ENCODE measurements at places on chromosomes 2 and 18.
A peak's percentile ranks its signal among the peaks of the same experiment; 100 is the strongest.

DNA sequence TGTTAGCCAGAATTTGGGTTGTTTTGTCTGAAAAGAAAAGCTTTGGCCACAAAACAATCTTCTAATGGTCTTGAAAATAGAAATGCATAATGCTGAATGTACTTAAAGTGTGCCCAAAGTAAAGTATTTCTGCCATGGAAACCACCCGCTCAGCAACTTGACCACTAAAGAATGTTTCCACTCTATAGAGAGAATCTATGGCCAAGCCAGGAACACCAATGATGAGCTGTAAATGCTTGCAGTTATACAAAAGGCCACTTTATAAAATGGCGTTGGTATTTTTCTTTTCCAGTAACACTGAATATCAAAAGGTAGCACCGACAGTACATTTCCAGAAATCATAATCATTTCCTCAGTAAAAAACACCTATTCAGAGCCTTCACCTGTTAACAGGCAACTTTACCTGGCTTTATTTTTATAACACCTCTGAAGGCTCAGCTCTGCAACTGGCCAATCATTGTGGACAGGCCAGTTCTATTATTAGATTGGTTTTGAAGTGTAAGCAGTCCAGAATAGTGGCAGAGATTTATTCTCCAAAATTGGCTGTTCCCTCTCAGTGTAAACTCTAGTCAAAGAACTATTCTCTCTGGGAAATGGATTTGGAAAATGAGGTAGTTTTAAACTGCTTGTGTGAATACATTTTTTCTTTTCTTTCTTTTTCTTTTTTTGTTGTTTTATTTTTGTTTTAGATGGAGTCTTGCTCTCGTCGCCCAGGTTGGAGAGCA is 36.1 kb downstream of the SLC40A1 start:
- no peak for DNase-seq

DNA sequence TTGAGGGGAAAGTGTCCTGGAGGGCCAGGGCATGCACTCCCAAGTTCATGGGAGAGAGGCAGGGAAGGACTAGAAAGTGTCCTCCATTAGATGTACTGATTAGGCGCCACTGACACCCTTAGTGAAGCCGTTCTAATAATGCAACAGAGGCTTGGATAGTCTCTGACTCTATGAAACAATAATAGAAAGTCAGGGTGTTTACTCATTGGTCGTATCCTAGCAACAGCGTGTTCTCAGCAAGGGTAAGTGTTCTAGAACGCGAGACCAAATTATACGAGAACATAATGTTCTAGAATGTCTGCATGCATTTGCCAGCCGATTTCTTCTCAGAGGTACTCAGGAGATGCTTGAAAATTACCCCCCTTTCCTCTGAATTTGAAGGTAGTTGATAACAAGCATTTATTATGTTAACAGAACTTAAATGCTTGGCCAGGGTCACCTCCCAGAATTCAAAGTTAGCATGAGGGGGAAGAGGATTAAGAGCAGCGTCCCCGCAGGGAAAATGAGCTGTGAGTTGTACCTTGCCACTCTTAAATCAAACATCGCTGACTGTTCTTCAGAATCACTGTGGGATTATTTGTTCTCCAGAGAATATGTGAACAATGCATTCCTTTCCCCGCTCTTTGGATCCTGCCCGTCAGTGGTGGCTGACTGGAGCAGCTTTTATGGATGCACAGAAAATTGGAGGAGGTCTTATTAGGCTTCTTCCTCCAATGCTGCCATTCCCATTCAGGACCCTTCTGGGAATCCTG is 33.7 kb upstream of the PDIA6 start:
- DNase-seq = no peak

GRCh38 chr18:10562773-10563160 is 36.9 kb downstream of the NAPG start:
- no peak for DNase-seq

DNA sequence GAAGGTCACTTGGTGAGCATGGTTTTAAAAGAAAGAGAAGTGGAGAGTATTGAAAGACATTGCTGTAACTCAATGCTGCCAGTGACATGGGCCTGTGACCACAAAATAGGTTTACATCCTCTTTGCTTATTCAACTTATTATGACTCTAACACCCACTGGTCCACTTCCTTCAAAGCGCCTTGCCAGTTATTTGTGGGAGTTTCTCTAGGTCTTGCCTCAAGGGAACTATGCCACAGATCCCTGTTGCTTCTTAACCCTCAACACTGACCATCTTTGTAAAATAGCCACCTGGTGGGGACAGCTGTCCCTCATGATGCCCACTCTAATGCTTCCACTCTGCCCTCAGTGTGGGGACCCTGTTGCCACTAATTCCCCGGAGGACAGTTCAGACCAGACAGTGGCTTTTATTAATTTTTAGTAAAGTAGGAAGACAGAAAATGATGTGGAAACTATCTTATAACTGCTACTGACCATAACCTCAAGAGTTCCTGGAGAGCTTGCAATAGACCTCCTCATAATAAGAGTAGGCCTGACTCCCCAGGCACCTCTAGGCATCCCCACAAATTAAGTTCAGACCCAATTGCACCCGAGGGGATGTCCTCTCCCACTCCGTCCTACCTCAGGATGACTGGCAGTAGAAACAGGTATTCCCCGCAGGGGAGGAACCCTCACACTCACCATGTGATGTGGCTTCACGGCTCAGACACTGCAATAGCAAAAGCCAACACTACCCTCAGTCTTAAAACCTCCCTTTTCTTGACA is 31.3 kb upstream of the SLC25A52 start:
- peak; percentile 87 for DNase-seq

DNA sequence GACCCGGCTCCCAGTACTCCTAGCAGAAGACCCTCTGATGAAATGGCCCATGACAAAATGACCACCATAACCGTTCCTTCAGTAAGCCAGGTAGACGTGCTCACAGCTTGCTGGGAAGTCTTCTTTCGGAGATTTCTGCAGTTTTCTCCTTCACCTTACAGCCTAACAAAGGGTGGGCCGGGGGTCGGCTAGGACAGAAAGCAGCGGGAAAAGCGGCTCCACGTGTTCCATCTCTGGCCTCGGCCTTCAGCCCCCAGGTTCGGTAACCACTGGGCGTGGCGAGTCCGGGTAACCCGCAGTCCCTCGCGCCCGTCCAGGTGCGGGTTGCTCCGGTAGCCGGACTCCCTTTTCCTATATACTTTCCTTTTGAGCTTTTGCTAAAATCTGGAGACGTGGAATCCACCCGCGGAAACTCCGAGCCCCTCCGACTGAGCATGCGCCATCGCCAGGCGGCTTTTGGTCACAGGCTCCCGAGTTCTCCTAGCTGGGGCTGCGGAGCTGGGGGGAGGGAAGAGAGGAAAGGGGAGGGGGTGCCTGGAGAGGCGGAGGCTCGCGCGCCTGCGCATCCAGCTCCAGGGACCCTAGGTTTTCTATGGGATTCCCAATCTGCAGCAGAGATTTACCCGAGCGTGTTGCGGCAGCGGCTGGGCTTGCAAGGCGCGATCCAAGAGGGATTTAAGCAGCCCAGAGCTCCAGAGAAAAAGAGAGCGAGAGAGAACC is at the start of gene VSNL1:
Gene VSNL1 (plus strand): TSS at position 604 of the 720 bp plus-strand sequence. CDS start 51,379 bp downstream, outside the sequence.
- DNase-seq = peak; percentile 19

GRCh38 chr2:108236676-108237335 is 3.0 kb upstream of the SULT1C3 start:
- DNase-seq = no peak

DNA sequence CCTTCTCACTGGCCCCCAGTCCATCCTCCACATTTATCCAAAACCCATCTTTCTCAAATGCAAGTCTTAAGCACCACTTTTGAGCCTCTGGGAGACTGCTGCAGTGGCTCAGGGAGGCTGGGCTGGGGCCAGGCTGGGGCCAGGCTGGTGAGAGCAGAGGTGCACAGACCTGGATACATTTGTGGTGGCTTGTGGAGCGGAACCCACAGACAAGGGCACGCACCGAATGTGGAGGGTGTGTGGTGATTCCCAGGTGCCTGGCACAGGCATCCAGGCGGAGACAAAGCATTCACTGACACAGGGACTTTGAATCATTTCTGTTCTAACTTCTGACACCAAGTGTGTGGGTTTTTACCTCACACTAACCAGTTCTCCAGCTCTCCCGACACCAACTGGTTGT is 42.2 kb upstream of the MGAT4A start:
- DNase-seq = no peak

- no peak for DNase-seq
Measured at GRCh38 chr2:70932631-70933230, 3.0 kb upstream of the ATP6V1B1 start.

- no peak for DNase-seq
Measured at GRCh38 chr2:170238776-170239175, 60.8 kb downstream of the MYO3B start.

- DNase-seq = no peak
Measured at GRCh38 chr18:34583895-34584294, 126.2 kb upstream of the DTNA start.

DNA sequence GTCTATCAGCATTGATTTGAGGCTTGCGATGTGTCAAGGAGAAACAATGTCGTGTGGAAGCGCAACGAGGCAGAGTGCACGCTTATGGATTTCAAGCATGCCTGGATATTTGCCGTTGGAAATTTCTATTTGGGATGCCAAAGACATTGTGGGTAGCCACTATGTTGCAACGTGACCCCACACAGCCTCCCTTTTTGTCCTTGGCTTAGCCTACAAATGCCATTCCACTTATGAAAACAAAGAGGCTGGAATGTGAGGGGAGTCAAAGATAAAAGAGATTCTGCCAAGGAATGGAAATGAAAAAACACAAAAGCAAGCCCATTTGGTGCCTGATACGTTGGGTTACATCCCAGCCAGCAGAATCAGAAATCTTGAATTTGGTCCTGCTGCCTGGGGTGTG is 721.2 kb downstream of the GALR1 start:
- DNase-seq = no peak

DNA sequence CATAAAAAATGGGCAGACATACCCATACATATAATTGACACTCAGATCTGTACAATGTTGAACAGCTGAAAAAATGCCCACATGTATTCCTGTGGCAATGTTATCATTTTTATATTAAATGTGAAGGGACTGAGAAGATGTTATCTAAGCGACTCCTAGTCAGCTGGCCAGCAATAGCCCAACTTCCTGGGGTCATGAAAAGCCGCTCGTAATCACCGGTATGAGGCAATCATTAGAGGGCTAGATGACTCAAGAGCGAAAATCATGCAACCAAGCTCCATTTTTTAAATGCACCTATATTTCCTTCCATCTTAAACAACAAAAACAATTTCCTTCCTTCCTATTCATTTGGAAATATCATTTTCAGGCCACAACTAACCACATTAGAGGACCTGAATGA is 274.6 kb upstream of the CCDC68 start:
- DNase-seq = peak; percentile 62

DNA sequence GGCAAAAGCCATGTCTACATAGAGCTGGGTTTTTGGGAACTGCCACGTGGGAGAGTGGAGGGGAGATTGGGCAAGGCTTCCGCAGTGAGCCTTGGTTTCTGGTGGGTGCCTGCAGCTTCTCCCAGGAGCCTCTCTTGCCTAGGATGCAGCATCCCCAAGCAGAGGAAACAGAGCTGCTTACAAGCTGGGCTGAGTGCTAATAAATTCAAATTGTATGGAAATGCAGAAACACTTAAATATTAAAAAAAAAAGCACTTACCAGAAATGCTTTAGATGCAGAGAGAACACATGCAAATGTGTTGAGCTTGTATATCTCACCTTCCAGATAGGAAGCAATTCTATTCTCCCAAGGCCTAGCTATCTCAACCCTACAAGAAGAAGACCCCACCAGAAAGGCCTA is 96.0 kb upstream of the ST3GAL5 start:
- DNase-seq = no peak

- no peak for DNase-seq
Measured at GRCh38 chr18:44195394-44196140, 485.1 kb upstream of the SETBP1 start.

DNA sequence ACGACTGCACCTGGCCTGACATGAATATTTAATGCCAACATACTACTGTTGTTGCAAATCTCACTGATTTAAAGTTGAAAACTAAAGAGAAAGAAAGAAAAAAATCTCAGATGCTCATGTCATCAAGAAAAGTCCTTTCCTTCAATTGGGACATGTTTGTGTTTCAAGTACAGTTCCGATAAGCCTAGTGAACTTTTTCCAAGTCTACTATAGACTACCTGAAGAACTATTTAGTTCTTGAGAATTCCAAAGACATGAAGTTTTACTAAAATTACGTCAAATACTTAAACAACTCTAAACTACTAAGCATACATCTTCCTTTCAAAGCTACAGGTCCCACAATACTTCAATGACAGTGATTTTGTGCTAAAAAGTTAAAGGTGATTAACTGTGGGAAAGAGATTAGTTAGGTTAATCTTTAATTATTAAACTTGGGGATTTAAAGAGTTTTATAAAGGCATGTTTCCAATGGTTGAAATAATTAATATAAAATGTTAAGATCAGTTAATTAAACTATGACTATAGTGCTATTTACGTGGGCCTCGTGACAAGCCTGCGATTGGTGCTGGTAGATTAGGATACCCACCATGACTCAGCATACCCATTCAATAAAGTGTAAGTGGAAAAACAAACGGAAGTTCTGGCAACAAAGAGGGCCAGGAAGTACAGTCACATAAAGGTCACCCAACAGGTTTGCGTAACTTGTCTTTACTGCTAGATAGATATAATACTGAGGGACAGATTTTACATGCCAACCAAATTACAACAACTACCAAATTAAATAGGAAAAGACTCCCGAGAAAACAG is 55.5 kb downstream of the SEPTIN10 start:
- DNase-seq = peak; percentile 77

GRCh38 chr2:19955544-19956422 is 34.1 kb downstream of the WDR35 start:
- DNase-seq = peak; percentile 81

DNA sequence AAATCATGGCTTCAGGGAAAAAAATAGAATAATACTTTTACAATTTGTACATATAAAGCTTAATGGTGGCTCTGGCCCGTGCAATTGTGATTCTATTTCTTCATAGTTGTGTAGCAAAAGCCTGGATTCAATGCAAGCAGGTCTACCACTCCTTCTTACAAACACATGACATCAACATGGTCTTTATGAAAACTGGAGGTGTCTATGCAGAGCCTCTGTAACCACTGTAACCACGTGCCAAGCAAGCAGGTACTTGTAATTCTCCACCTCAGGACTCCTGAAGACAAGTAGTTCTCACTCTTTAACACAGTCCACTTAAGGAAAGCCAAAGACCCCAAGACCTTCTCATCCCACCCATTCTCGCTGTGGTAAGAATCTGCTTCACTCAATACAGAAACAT is 62.6 kb downstream of the METTL4 start:
- DNase-seq = no peak

DNA sequence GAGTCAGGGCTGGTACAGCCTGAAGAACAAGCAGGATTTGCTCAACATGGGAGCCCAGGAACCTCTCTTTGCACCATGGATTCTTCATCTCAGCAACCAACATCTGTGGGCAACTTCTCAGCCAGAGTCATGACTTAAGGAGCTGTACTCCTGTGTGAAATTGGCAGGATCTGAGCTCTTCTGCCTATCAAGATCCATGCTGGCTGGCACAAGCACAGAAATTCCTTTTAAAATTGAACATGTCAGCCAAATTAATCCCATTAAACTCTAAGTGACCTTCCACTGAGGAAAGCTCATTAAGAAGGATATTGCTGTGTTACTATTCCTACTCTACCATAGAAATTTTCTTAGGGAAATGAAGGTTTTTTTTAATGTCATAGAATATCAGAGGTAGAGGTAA is 110.5 kb upstream of the SCG2 start:
- DNase-seq = no peak

- no peak for DNase-seq
Measured at GRCh38 chr2:37361994-37362698, 17.7 kb downstream of the QPCT start.

GRCh38 chr18:7467708-7468466 is 99.2 kb upstream of the PTPRM start:
- no peak for DNase-seq

Data from suppressor macrophage treated with lipopolysaccharide for 1 hour (primary cell).